ENCODE measurements at places on chromosomes 5 and 9. TPM values are rescaled to one million over a fixed set of nuclear protein-coding genes. Genes with fewer than 3 reads are reported as not detected.

Gene FRRS1L
- 0.02 TPM for total RNA-seq

- no peaks in the 10 kb centered on the region for H3K36me3 ChIP-seq
- no peak overlapping the region for H3K27ac ChIP-seq
- no peaks in the 10 kb centered on the region for H3K27me3 ChIP-seq
- no peak for DNase-seq
- H3K4me1 ChIP-seq = no peaks in the 10 kb centered on the region
Measured at GRCh38 chr5:32711362-32711680, 200 bp downstream of the NPR3 start.

- no peak overlapping the region for H3K4me3 ChIP-seq
- no peaks in the 10 kb centered on the region for H3K36me3 ChIP-seq
- H3K27me3 ChIP-seq = no peaks in the 10 kb centered on the region
- H3K4me1 ChIP-seq = 0 out of 2 replicates have a peak, but pooled peaks cover 2% of the 10 kb centered on the region
- H3K27ac ChIP-seq = no peak overlapping the region
- no peak for DNase-seq
Measured at GRCh38 chr9:113808391-113809358, 67.4 kb upstream of the ZNF618 start.

DNA sequence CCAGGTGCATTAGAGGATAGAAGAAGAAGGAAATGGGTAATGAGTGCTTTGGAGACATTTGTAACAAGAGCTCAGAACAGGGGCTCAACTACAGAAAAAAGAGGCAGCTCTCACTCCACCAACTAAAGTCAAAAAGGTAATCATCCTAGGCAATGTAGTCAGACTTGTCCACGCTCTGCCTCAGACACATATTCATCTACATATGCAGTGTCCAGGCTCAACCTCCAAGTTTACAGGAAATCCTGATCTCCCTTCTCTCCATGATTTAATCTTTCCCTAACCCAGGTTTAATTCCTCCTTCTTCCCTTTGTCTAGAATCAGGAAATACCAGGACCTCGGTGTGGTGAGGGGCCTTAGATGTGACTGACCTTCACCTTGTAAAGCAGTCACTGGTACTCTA, 65.7 kb upstream of the SELENOP start:
- peaks cover 14% of the 10 kb centered on the region for H3K4me1 ChIP-seq
- H3K27me3 ChIP-seq = no peaks in the 10 kb centered on the region
- H3K36me3 ChIP-seq = no peaks in the 10 kb centered on the region
- no peak for DNase-seq

DNA sequence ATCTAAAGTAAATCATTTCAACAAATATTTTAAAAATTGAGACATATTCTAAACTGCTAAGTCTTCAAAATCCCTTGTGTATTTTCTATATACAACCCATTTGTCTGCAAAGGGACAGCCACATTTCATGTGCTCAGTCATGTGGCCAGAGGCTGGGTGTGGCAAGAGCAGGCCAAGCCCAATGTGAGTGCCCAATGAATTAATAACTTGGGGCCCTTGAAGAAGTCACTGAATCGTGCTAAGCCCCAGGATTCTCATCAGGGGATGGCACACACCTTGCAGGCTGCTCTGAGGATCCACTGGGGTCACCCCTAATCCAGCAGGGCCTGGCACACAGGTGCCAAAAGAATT, 78.2 kb upstream of the SMIM23 start:
- H3K27me3 ChIP-seq = no peaks in the 10 kb centered on the region
- no peaks in the 10 kb centered on the region for H3K36me3 ChIP-seq
- no peak overlapping the region for H3K4me3 ChIP-seq
- no peak for DNase-seq
- H3K4me1 ChIP-seq = no peaks in the 10 kb centered on the region
- no peak overlapping the region for H3K27ac ChIP-seq

DNA sequence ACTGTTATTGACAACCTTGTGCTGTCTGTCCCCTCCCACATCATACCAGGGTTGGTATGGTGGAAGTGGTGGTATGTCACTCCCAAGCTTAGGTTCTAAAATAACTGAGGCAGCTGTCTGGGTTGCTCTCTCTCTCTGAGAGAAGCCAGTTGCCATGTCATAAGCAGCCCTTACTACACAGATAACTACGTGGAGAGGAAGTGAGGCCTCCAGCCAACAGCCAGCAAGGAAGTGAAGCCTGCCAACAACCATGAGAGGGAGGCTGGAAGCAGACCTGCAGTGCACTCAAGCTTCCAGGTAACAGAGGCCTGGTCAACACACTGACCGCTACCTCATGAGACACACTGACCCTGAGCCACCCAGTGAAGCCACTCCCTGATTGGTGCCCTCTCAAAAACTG, 18.6 kb downstream of the CTNNAL1 start:
- no peak overlapping the region for H3K4me3 ChIP-seq
- peaks cover 39% of the 10 kb centered on the region for H3K36me3 ChIP-seq
- no peak for DNase-seq
- peaks cover 7% of the 10 kb centered on the region for H3K4me1 ChIP-seq

GRCh38 chr9:126985870-126986498, 71.4 kb downstream of the RALGPS1 start:
- H3K27ac ChIP-seq = no peak overlapping the region
- peaks cover 26% of the 10 kb centered on the region for H3K4me1 ChIP-seq
- DNase-seq = peak; percentile 83
- no peaks in the 10 kb centered on the region for H3K36me3 ChIP-seq
- H3K27me3 ChIP-seq = no peaks in the 10 kb centered on the region

GRCh38 chr5:150734579-150735384, 24.0 kb downstream of the DCTN4 start:
- no peak overlapping the region for H3K27ac ChIP-seq
- H3K4me3 ChIP-seq = no peak overlapping the region
- no peaks in the 10 kb centered on the region for H3K27me3 ChIP-seq
- no peak for DNase-seq
